ENCODE measurements at places on chromosomes 1 and 21.

GRCh38 chr21:45818276-45818903 lies 163.2 kb upstream of the COL6A1 start:
- DNase-seq: no peak

DNA sequence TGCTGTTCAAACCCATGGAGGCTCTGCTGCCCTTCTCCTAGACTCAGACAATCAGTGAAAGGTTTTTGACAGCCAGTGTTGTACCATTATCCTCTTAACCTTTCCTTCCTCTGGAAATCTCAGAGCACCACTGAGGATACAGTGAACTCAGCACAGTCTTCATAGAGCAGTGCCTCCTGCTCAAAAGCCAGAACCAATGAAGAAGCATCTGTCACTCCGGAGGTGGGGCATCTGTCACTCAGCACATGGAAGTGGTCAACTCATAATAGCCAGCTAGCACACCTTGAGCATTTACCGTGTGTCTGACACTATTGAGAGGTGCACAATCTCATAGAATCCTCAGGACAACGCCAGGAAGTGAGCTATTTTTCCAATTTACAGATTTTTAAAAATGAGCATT lies 62.4 kb downstream of the NMNAT2 start:
- no peak for DNase-seq

DNA sequence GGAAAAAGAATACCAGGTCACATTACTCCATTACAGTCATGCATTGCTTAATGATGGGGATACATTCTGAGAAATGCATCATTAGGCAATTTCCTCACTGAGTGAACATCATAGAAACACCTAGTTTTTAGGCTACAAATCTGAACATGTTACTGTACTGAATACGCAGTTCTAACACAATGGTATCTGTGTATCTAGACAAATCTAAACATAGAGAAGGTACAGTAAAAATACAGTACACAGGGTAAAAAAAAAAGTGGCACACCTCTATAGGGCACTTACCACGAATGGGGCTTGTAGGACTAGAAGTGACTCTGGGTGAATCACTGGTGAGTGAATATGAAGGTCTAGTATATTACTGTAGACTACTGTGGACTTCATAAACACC lies 115.7 kb downstream of the AKT3 start:
- DNase-seq: no peak

- DNase-seq: no peak
Observed at GRCh38 chr1:91761295-91761721, 124.6 kb downstream of the TGFBR3 start.

DNA sequence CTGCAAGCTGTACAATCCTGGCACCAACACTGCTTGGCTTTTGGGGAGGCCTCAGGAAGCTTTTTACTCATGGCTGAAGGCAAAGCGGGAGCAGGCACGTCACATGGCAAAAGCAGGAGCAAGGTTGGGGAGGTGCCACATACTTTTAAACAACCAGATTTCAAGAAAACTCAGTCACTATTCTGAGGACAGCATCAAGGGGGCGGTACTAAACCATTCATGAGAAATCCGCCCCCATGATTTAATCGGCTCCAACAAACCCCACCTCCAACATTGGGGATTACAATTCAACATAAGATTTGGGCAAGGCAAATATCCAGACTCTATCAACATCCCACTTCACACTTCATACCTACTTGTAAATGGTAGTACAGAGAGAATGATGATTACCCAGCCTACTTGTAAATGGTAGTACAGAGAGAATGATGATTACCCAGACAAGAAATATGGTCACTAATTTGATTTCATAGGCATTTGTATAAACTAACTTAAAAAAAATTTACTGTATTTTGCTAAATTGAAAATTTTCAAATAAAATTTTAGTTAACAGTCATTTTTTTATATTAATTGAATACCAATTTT lies 24.9 kb downstream of the ATP5PF start:
- DNase-seq: no peak

GRCh38 chr1:70314706-70315304 lies 39.7 kb downstream of the ANKRD13C start:
- no peak for DNase-seq

DNA sequence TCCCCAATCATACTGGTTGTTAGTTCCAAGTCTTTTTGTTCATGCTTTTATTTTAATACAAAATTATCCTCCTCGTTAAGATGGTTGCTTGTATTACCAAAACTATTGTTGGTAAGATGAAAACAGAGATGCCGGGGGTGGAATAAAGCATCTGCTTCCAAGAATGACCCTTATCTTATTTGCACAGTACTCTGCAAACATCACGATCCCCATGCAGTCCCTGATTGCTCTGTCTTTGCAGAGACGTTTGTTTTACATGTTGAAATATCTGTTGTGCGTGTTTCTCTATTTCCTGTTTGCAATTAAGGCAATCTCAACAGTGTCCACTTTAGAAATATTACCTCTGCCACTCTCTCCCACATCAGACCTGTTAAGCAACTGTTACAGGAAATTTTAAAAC lies 141.3 kb upstream of the NCAM2 start:
- peak; percentile 87 for DNase-seq

- no peak for DNase-seq
Observed at GRCh38 chr1:81812712-81813111, 12.0 kb downstream of the ADGRL2 start.

GRCh38 chr1:178388418-178389145 lies 108.2 kb downstream of the CLEC20A start:
- no peak for DNase-seq

DNA sequence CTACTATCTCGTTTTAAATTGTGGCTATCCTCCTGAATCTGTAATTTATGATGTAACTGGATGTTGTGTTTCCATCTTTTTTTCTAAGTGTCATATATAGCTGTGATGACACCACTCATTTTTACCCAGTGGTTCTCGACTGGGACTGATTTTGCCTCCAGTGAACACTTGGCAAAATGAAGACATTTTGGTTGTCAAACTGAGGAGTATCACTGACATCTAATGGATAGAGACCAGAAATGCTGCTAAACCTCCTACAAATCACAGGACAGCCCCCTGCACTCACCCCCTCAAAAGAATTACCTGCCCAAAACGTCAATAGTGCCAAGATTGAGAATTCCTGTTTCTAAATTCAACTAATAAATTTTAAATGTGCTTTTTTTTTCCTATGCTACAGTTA lies 1.9 kb downstream of the TRMT13 start:
- DNase-seq: no peak

GRCh38 chr1:31954607-31955283 lies 16.6 kb upstream of the PTP4A2 start:
- no peak for DNase-seq

- no peak for DNase-seq
Observed at GRCh38 chr1:19028546-19029129, 72.2 kb upstream of the IFFO2 start.

- no peak for DNase-seq
Observed at GRCh38 chr1:13487957-13488356, 25.8 kb downstream of the LRRC38 start.

DNA sequence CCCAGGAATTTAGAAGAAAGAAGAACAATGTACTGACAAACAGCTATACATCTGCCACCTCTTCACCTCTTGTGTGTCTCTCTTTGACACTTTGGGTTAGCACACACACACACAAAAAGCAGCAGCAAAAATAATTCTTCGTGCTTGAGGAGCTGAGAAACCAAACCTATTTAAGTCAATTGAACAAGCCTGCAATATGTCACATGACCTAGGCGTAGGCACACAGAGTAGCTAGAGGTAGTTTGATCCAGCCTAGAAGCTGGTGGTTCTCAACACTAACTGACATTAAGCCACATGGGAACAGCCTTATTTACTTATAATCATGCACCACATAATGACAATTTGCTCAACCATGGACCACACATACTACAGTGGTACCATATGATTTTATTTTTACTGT lies 32.3 kb downstream of the RRAGC start:
- no peak for DNase-seq

- no peak for DNase-seq
Observed at GRCh38 chr1:241666419-241666818, 14.3 kb downstream of the WDR64 start.

DNA sequence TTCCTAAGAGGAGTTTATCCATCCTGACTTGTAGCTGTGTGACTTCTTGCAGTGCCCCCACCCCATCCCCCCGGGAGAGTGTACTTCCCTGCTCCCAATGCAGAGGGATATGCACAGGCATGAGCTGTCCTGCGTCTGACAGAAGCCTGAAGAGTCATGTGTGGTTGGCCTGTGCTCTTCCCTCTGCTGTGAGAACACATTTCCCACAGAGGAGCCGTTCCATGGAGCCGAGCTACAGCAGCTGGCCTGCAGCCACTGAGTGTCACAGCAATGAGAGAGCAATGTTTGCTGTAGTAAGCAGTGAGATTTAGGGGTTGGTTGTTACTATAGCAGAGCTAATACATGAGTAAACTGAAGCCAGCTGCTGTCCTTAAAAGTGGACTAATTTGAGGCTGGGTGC lies 22.0 kb downstream of the PARS2 start:
- DNase-seq: no peak

DNA sequence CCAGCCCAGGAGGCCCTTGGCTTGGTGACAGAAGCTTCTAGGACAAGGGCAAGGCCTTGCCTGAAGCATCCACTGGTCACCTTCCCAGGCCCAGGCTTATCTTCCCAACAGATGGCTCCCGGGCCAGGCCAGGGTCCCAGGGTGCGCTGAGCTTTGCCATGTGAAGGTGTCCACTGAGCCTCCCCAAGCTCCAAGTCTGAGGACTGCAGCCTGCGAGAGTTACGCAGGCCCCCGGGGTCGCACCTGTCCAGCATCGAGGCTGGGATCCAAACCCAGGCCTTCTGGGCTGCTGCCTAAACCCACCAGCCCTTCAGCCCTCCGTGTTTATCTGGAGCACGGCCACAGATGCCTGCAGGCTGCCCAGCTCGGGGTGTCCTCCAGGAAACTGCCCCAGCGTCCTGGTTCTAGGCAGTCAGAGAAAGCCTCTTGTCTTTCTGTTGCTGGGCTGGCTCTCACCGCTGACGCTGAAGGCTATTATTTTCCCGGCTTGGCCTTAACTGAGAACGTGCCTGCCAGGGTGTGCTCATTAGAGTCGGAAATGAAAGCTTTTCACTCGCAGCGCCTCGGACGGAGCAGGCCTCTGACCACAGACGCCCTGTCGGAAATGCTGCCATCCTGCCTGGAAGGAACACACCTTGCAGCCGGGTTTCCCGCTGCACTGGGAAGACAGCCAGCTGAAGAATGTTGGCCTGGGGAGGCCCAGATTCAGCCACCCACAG lies 71.4 kb downstream of the MEGF6 start:
- DNase-seq: no peak

DNA sequence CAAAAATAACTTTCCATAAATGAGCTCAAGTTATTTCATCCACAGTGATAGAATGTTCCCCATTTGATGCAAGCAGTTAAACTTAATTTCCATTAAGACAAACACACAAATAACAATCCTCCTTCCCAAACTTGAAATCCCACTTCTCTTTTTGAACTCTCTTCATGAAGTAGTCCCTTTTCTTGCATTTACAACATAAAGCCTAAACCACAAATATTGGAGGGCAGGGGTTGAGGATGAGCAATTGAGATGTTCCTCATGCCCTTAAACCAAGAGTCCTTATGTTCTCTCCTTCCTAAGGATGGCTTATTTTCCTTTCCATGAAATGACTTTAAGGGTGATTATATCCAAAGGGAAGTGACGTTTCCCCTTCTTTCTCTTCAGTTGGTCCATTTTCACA lies 228.8 kb downstream of the DISC1 start:
- DNase-seq: no peak

- no peak for DNase-seq
Observed at GRCh38 chr1:202631076-202631923, 79.0 kb downstream of the SYT2 start.

- DNase-seq: no peak
Observed at GRCh38 chr1:112309499-112309898, 86.5 kb upstream of the CTTNBP2NL start.

GRCh38 chr1:50183378-50184133 lies 74.8 kb downstream of the ELAVL4 start:
- no peak for DNase-seq

DNA sequence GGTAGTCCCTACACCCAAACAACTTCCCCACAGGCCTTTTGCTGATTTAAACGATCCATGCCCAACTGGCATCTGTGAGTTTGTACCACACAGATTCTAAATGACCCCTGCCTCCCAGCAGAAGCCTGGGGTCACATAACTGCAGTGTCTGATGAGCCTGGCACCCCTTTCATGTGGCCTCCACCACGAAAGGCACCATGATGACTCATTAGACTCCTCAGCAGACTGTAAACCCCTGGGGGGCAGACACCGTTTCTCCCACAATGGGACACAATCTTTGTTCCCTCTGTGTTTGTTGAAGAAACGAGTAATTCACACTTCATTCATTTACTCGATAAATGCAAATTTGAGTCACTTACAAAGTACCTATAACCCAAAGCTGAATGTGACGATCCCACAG lies 81.6 kb downstream of the CCDC185 start:
- DNase-seq: no peak

DNA sequence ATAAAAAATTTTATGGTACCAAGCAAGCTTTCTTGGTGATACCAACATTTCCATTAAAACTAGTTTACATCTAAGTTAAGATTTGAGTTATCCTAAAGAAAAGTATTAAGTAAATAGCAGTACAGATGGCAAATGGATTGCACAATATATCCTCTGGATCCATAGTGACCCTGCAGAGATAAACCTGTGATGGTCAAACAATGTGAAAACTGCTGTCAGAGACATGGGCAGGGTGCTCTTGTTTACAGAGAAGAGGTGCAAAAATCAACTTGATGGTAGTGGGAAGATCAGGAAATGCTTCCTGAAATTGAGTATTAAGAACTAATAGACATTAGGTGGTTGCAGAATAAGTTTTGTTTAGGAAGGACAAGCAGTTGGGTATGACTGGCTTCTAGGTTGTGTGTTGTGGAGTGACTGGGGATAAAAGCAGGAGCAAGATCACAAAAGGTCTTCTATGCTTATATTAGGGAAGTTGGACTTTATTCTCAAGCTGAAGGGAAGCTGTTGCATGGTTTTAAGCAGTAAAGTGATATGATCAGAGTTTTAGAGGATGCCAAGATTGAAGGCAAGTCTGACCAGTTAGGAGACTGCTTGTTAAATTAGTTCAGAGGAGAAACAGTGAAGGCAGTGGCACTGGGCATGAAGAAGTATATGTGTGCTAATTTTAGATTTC lies 9.9 kb downstream of the TTC3 start:
- DNase-seq: no peak

GRCh38 chr1:28086651-28087050 lies 1.8 kb downstream of the EYA3 start:
- DNase-seq: no peak

GRCh38 chr1:162667381-162668080 lies 35.3 kb downstream of the DDR2 start:
- no peak for DNase-seq

Data from NCI-H774 (cell line).